ENCODE measurements at places on chromosomes 3 and 15.

- no peak for ATAC-seq
These were observed 307.7 kb upstream of the SEMA6D start for GRCh38 chr15:47409600-47409999.

DNA sequence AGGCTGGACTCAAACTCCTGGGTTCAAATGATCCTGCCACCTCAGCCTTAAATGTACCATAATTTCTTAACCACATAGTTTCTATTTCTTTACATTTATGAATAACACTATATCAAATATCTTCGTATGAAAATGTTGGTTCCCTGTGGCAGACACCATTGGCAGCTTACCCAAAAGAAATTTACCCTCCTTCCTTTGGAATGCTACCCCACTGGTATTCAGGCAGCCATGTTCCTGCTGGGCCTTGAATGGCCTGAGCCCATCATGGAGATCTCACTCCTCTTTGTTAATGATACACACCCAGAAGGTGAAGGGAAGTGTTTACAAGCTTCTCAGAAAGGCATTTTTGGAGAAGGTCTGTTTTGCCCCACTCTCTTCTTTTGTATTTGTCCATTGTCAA is 94.3 kb upstream of the RNF7 start:
- ATAC-seq: peak; percentile 56

- no peak for ATAC-seq
These were observed 39.9 kb upstream of the ULK4 start for GRCh38 chr3:42001777-42002176.

GRCh38 chr3:183448369-183449128 is 20.1 kb upstream of the MCF2L2 start:
- ATAC-seq: no peak

GRCh38 chr3:112860898-112861297 is 14.2 kb upstream of the CD200R1L start:
- ATAC-seq: no peak
